ENCODE measurements at places on chromosomes 11 and 22.

- no peak for DNase-seq
These were observed 25.5 kb downstream of the SPATA19 start for GRCh38 chr11:133819746-133820315.

DNA sequence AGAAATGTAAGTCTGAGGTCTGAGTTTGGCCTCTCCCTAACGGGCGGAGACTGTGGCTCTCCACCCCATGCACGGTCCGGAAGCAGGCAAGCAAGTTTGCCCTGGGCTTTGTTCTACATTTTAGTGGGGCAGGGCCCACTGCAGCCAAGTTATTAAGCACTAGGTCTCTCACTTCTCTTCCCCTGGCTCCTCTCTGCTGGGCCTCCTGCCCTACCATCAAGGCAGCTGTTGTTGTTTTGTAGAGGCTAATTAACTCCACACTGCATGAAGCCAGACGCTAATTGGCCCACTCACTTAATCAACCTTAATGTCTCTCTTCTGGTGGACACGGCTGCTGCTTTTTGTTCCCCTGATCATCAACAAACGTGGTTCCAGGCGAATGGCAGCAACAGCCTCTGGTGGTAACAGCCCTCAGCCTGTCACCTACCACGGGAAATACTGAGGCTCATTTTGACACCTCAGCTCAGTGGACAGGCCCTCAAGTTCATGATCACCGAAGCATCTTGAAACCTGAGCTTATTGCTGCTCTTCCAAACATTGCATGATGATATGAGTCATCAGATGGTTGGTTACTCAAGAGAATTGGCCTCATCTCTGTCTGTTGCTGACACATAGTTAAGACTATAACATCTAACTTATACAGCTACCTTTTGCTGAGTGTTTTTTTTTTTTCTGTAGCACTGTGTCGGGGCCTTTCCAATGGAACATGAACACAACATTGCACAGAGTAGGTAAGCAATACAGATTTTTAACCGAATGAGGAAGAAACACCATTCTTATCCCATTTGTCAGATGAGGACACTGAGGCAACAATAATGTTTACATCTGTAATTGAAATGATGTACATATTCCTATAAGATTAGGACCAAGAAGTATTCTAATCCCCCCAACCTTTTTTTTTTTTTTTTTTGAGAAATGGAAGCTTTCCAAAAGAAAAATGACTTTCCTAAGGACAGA is 20.8 kb upstream of the LMO2 start:
- no peak for DNase-seq

GRCh38 chr22:48476577-48476976 is 1351.1 kb downstream of the BRD1 start:
- no peak for DNase-seq

- no peak for DNase-seq
These were observed 622 bp downstream of the RBM4B start for GRCh38 chr11:66676931-66677598.

DNA sequence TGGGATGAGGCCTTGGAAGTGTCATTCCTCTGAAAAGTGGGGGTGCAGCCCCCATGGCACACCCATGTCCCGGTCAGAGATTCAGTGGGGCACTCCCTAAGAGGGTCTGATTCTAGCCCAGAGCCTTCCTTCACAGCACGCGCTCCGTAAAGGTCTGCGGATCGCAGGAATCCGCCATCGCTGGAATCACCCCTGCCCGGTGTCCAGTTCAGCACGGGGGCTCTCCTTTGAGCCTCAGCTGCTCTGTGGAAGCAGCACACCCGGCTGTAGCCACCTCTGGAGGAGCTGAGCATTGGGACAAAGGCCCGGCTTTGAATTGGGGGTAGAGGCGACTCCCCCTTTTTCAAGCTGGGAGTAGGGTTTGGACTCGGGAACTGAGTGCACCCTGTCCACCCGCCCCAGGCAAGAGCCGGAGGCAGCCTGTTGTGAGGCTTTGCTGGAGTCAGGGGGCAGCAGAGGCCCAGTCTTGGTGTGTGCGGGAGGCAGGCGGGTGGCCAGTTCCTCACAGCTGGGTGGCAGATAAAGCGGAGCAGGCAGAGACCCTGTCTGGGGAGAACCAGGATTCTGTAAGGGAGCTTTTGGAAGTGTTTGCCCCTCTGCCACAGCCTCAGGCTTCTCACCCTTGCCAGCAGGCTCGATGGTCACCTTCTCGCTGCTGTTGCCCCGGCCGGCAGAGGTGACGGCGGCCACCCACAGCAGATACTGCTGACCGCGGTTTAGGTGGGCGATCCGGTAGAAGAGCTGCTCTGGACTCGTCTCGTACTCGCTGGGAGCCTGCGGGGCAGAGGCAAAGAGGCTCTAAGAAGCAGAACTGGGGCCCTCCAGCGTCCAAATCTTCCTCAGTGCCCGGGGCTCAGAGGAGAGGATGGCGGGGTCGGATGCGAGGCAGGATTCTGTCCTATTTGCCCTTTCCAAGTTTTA is 115.9 kb downstream of the CEP164 start:
- DNase-seq: peak; percentile 80

DNA sequence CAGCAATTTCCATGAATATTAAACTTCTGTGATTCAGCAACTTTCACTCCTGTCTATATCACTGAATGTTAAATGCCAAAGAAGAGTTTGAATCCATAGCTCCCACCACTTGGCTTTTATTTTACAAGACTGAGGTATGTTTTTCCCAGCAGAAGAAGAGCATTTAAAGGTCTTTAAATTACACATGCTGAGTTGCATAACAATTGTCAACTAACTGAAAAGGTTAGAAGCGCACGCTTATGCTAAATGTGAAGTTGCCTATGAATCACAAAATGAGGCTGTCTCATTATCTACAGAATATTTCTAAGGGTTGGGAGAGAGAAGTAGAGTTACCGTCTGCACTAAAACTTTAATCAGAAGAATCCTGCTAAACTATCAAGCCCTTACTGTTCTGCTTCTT is 1086.3 kb downstream of the FAM181B start:
- no peak for DNase-seq

DNA sequence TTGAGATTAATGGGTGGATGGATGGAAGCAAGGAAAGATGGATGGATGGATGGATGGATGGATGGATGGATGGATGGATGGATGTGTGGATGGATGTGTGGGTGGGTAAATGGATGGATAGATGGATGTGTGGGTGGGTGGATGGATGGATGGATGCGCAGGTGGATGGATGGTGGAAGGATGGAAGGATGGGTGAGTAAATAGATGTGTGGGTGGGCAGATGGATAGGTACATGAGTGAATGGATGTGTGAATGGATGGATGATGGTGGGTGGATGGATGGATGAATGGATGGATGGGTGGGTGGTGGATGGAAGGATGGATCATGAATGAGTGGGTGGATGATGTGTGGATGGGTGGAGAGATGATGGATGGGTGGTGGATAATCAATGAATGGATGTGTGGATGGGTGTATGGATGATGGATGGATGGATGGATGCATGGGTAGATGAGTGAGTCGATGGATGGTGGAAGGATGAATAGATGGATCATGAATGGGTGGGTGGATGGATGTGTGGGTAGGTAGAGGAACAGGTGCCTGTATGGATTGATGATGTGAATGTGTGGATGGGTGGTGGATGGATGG is 375.2 kb downstream of the BRD1 start:
- no peak for DNase-seq

GRCh38 chr11:68673306-68673945 is 10.9 kb upstream of the GAL start:
- DNase-seq: no peak

DNA sequence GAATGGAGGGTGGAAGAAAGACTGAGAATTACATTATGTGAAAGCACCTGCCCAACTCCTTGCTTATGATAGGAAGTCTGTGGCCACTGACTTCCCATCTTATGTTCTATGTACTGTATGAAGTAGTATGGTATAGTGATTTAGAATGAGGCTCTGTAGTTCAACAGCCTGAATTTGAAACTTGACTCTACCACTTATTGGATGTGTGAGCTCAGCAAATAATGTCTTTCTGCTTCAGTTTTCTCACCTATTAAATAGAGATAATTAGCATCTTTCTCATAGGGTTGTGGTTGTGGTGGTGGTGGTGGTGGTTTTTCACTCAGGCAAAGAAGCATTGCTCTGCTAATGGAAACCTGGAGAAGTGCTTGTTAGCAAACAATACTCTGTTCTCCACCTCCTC is 121.6 kb downstream of the PAX6 start:
- no peak for DNase-seq

GRCh38 chr11:95322539-95322938 is 91.5 kb upstream of the SESN3 start:
- DNase-seq: no peak

DNA sequence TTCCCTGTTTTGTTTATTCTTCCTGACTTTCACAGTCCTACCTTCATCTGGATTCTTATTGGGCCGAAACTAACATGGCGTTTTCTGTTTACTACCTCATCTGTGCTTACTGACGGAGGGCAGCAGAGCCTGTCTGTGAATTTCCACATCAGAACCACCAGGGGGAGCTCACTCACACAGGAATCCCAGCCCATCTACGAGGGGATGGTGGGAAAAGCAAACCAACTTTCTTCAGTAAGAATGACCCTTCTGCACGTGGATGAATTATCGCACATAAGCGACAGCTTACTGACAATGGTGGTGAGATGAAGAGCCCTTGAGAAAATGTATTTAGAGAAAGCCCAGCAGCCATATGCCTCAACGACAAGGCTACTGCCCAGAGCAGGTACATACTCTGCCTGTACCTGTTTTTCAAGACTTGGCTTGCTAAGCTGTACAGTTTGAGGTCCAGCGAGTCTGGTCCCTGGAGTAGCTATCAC is 42.5 kb downstream of the LARGE2 start:
- peak; percentile 61 for DNase-seq

Measured in nephron progenitor cell (in vitro differentiated cells).